ENCODE measurements at places on chromosomes 16 and 17.
A peak's percentile ranks its signal among the peaks of the same experiment; 100 is the strongest.

GRCh38 chr17:7466639-7467341 is 12.6 kb downstream of the ZBTB4 start:
- no peak for DNase-seq

GRCh38 chr16:69935278-69935711 is 15.8 kb upstream of the CLEC18A start:
- no peak for DNase-seq

DNA sequence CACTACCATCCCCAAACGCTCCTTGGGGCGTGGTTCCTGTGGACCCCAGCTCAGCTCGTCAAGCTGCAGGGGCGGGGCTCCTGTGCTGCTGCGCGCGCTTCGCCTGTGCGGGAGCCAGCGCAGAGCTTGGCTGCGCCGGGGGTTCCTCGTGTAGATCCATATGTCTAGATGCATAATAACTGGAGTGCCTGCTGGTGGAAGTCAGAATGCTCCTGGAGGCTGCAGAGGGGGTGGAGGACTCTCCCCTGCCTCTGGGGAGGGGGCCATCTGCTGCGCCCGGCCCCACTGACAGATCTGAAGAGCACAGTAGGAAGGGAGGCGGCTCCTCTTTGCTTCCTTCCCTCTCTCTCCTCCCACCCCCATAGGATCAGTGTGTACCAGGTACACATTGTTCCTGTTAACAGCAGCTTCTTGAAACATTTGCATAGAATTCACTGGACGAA is 4.6 kb downstream of the RASD1 start:
- DNase-seq = no peak

DNA sequence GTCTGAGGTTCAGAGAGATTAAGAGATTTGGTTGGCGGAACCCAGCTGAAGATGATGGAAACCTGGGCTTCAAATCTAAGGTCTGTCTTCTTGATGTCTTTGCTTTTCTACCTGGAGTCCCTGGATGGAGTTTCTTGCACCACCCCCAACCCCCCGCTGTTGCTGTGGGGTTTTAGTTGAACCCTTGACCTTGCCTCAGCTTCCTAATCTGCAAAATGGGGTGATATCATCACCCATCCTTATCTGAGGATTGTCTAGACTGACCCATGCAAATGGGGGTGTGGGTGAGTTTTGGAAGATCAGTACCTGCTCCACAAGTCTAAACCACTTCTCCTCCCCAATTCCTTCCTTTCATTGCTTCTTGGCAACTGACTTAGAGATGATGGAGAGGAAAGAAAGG is 9.0 kb upstream of the CMIP start:
- DNase-seq = no peak

DNA sequence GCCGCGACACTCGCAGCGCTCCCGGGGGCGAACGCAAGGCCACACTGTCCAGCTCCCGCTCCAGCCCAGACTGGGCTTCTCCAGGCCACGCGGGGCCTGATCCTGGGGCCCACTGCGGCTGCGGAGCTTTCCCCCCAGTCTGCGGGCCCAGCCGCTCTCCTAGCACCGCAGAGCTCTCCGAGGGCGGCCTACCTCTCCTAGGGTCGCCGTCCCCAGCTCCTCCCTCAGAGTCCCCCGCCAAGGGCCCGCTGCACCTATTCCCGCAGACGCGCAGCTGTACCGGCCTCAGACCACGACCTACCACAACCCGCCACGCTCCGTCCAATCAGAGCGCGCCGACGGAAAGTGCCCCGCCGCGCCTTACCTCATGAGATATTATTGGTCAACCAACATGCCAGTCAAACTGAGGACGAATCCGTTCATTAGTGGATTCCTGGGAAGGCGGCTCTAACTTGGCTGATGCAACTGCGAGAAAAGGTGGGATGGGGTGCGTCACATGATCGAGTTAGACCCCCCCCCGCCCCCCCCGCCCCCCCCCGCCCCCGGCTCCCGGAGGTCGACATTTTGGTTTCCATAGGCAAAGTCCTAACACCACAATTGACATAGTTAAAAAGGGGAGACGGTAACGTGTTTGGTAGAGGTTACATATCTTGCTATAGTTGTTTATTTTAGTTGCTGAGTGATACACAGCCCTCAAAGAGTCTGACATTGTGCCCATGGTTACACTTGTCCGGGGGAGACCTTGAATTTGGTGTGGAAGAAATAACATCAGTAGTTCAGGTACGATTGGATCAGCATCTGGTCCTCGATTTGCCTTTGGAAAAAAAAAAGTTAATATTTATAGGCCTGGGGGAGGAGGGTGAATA is at the start of gene AARS1:
AARS1 (minus strand) TSS at position 278 of the 866 bp plus-strand sequence. CDS start 6,743 bp downstream, outside the sequence.
- peak; percentile 98 for DNase-seq

GRCh38 chr17:66138120-66138519 is 53.8 kb downstream of the CEP112 start:
- DNase-seq = no peak

- DNase-seq = peak; percentile 59
Measured at GRCh38 chr16:57798953-57799599, 3.2 kb downstream of the KIFC3 start.

GRCh38 chr17:33595828-33596227 is 302.7 kb upstream of the ASIC2 start:
- DNase-seq = no peak

DNA sequence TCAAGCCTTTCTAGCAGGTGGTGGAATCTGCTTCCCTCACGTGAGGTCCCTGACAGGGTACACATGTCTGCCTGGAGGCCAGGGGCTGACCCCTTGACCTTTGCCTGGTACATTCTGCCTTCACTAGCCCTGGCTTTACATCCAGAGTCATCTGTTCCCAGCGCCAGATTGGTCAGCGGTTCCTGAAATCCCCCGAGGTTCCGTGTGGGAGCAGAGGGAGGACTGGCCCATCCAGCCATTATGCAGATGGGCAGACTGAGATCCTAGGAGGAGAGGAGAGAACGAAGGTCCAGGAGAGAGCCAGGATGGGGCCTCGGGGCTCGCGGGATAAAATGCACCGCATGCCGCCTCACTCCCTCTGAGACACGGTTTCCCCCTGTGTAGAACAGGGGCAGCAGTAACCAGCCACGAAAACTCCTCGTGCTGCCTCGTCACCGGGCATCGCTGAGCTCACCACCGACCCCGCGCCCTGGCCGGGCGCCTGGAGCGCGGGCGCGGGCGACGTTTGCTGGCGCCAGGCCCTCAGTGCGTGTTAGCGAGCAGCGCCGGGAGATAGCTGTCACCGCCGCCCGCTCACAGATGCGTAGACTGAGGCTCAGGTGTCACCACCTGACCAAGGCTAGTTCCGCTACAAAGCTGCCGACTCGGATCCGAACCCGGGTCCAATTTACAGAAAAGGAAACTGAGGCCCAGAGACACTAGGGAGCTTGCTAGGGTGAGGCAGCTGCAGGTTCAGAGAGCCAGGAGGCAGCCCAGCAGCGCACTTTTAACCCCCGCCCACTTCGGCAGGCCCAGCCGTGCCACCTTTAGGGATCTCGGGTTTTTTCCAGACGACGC is 811 bp upstream of the MAP2K3 start:
- DNase-seq = no peak

- DNase-seq = no peak
Measured at GRCh38 chr16:2497695-2498484, 15.9 kb upstream of the ATP6V0C start.

GRCh38 chr16:48157794-48158193 is 2.0 kb upstream of the ABCC12 start:
- no peak for DNase-seq

- DNase-seq = peak; percentile 78
Measured at GRCh38 chr16:89922884-89923639, at the start of gene TUBB3. TSS of gene TUBB3 (plus strand) at chr16:89923342. CDS start at chr16:89923402, 60 bp downstream.

DNA sequence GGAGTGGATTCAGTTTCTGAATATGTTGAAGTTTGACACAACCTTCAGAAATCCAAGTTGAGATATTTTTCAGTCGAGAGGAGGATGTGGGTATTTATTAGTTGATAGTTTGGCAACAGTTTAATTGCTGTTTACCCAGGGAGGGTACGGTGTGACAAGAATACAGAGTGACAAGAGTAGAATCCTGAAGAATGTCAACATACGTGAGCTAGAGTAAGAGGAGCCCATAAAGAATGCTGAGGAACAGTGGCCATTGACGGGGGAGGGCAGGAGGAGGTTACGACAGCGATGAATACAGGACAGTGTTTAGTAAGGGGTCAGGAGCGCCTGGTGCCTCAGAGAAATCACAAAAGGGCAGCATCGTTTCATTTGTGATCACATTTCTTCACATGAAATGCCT is 76.5 kb downstream of the AATF start:
- DNase-seq = no peak

DNA sequence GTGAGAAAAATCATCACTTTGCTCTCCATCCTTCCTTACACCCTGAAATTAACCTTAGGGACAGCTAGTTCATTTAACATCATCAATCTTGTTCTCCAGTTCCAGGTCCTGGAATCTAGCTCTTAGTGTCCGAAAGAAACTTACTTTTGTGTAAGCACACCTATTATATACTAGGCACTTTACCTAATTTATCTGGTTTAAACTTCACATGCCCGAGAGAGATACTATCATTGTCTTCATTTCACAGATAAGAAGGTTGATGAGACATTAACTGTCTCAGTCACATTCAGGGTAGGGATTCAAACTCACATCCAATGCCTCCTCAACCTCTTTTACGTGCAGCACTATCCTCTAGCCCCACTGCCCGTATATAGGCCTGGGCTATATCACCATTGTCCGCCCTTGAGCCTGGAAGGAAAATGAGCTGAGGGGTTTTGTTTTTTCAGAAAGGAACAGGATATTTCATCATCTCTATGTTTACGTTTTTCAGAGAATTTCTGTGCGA is 501 bp upstream of the AP2B1 start:
- peak; percentile 50 for DNase-seq

- DNase-seq = no peak
Measured at GRCh38 chr17:15269780-15270089, 4.6 kb upstream of the PMP22 start.

DNA sequence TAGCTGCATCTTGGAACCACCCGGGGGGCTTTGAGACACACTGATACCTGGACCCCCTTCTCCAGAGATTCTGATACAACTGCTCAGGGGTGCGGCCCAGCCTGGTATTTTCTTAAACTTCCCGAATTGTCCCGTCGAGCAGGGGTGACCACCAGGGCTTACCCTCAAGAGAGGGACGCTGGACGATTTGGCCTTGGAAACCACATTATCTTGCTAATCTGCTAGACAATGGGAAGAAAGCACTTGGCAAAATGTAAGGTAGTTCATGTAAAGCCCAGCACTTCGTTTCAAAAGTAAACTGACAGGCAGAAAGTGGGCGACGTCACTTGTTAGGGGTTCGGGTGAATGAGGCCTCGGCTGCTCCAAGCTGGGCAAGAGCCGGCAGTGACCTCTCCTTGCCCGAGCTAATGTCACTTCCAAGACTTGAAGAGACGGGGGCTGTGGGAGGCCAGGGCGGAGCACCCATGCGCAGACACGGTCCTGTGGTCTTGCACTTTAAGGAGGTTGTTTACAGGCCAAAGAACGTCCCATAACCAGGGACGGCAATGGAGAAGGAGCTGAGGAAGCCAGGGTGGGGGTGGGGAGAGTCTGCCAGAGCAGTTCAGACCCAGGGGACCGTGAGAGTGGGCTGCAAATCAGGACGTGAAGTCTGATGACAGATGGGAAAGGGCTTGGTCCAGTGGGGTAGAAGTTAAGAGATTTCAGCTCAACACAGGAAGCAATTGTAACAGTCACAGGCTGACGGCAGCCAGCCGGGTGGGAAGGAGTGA is 152.7 kb upstream of the GSE1 start:
- DNase-seq = no peak

DNA sequence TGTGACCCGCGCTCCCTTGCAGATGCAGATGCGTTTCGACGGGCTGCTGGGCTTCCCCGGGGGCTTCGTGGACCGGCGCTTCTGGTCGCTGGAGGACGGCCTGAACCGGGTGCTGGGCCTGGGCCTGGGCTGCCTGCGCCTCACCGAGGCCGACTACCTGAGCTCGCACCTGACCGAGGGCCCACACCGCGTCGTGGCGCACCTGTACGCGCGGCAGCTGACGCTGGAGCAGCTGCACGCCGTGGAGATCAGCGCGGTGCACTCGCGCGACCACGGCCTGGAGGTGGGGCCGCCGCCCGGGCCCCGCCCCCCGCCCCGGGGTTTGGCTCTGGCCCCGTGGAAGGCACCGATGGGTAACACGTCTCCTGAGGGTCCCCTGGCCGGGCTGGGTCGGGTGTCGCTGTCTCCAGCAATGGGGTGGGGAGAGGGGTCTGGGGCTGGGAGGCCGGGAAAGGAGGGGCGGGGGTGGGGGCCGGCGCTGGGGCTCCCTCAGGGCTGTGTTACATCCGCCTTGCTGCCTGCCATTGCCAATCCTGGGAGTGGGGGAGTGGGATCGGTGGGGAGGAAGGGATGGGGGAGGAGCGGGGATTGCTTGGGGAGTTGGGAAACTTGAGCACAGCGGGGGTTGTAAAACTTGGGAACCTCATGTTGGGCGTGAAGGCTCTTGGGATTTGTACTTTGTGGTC is 737 bp downstream of the NUDT16L1 start:
- DNase-seq = peak; percentile 59

DNA sequence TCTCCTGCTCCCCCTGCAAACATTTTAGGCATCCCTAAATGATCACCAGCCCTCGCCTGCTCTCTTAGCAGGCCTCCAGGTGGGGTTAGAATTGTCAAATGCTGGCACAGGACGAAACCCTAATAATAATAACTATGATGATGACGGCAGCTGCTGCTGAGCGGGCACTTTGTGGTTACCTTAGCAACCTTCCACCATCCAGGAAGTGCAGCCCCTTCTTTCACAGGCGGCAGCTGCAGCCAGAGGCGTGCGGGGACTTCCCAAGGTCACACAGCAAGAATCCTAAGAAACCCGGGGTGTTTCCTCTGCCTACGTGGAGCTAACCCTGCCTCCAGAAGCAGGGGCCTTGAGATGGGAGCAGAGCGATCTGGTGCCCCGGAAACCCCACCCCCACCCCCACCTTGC is 22.4 kb upstream of the EIF1 start:
- DNase-seq = peak; percentile 64

DNA sequence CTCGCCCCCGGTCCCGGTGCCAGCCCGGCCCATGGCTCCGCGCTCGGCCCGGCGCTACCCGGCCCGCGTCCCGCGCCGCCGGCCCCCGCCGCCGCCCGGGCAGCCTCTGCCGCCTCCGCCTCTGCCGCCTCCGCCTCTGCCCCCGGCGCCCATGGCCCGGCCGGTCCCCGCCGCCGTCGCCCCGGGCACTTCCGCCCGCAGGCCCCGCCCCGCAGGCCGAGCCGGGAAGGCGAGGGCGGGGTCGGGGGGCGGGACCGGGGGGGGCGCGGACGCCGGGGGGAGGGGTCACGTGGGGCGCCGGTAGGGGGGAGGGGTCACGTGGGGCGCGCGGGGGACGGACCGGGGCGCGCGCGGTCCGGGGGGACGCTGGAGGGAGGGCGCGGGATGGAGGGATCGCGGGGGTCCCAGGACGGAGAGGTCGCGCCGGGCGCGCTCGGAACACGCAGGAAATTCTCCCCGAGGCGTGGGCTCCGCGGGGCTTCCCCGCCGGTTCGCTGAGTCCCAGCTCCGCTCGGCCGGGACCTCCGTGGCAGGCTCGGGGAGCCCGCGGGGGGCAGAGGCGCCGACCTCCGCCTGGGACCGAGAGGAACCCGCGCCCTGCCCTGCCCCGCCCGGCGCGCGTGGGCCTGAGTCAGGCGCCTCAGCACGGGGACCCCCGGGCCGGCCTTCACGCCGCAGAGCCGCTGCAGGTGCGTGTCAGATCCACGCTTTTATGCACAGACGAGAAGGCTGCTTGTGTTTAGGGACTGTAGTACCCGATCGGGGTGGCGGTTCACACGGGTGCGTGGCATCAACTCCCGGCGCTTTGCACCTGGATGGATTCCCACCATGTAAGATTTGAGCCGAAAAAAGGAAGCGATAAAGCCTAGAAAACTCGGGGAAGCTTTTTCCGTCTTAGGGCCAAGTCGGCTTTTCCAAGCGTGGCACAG is at the start of gene PGAP6:
PGAP6 (minus strand) TSS at position 190 of the 929 bp plus-strand sequence; CDS start at position 33, 157 bp downstream.
- peak; percentile 74 for DNase-seq

GRCh38 chr17:44775838-44776621 is 17.2 kb downstream of the ADAM11 start:
- peak; percentile 75 for DNase-seq

- peak; percentile 33 for DNase-seq
Measured at GRCh38 chr16:71645450-71645849, 19.5 kb downstream of the MARVELD3 start.

Data from NCI-H146 (cell line).